ENCODE measurements at places on chromosomes 13 and 19. TPM values are rescaled to one million over a fixed set of nuclear protein-coding genes. Genes with fewer than 3 reads are reported as not detected.

Gene PNMA8B
- 0.35 TPM for total RNA-seq

Gene ZNF560
- not detected for total RNA-seq

Gene SMIM44
- total RNA-seq, result not detected

Gene MYBPC2
- total RNA-seq, result not detected

DNA sequence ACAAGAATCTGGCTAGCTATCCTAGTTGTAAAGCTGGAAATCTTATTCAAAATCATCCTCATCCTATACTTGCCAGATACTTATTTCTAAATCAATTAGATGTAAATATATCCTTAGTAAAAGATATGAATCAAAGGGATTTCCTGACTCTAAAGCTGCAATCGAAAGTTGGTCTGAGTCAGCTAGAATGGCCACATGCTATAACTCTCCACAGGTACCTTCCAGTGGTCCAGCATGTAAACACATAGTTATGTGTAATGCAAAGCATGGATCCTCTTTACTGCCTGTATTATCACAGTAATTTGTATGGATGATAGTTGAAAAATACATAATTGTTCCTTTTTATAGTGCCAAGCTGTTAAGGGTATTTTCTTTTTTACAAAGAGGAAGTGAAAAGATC, 27.4 kb downstream of the SLITRK6 start:
- DNase-seq, result no peak

DNA sequence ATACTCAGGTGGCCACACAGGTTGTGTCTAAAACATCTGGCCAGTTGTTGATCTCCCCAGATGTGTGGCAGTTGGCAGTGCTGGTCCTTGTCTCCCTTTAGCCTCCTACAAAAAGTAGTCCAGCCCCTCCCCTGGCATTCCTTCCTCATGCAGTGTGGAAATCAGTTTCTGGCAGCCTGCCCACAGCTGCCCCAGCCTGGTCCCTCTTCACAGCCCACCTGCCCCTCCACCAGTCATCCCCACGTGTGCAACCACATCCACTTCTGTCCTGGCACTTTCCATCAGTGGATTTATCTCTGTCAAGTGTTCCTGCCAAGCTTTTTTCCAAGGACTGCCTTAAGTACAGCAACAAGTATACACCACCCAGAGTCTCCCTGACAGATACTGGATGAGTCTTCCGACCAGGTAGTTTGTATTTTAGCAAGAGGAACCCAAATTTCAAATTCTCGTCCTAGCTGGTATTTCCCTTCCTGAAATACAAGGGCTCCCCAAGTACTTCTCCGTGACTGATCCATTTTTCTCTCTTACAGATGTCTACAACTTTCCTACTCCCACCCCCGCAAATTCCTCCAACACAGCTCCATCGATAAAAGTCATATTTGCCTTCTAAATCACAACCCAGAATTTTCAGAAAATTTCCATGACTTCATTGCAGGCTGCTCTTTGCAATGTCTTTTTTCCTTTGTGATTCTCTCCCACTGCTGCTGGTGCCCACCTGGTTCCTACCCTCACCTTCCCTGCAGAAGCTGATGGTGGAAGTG, 313.5 kb downstream of the FOXO1 start:
- DNase-seq, result peak; percentile 56

DNA sequence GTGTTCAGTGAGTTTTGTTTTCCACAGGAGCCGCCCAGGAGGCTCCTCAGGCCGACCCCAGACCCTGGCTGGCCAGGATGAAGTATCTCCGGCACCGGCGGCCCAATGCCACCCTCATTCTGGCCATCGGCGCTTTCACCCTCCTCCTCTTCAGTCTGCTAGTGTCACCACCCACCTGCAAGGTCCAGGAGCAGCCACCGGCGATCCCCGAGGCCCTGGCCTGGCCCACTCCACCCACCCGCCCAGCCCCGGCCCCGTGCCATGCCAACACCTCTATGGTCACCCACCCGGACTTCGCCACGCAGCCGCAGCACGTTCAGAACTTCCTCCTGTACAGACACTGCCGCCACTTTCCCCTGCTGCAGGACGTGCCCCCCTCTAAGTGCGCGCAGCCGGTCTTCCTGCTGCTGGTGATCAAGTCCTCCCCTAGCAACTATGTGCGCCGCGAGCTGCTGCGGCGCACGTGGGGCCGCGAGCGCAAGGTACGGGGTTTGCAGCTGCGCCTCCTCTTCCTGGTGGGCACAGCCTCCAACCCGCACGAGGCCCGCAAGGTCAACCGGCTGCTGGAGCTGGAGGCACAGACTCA, 12.9 kb downstream of the B3GNT3 start:
- DNase-seq, result no peak

DNA sequence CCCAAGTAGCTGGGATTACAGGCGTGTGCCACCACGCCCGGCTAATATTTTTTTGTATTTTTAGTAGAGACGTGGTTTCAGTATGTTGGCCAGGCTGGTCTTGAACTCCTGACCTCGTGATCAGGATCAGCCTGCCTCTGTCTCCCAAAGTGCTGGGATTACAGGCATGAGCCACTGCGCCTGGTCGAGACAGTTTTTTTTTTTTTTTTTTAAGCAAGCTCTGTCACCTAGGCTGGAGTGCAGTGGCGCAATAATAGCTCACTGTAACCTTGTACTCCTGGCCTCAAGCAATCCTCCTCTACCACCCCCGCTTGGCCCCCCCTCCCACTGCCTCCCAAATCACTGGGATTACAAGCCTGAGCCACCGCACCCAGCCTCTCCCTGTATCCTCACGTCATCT, 6.4 kb upstream of the MAP2K7 start:
- DNase-seq, result peak; percentile 81

DNA sequence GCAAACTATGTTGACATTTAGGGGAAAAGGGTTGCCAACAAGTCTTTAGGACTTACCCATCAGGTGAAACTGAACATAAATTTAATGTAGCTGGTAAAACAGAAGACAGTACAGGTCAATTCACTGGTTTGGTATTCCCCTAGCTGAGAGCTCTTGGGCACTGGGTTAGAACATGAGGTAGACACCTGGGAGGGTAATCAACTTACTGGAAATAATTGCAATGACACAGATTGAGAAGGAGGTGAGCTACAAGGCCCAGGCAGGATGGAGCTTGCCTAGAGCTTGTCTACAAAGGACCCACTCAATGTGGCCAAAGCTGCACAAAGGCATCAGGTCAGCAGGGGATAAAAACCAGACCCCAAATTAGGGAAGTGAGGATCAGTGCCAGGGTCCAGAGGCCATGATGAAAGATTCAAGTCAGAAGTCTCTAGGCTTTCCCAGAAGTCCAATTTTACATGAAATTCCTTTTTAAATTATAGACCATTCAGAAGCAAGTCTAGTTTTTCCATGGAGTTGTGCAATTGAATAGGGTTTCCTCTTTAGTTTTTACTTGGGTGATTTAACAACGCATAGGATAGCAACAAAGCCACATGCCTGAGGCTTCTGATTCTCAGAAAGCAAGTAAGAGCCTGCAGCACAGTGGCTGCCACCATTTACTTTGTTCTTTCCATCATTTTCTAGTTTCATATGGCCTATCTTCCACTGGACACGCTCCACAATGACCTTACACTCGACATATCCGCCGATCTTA, 194.0 kb downstream of the NDFIP2 start:
- DNase-seq, result no peak

DNA sequence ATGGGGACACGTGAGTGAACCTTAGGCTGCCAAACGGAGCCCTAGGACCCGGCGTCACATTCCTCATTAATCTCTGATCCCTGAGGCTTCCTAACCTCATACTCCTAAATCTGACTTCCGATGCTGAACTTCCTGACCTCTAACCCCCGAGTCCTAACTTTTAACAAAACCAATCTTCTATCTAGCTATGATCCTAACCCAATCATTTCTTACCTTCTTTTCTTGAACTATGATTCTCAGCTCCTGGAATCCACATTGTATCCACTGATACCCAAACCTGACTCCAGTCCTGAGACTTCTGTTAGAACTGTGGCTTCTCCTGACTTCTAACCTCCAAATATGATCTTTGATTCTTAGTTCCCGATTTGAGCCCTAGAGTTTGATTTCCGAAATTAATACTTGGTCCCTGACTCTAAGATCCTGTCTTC, 447 bp downstream of the NFKBIB start:
- no peak for DNase-seq

- DNase-seq, result no peak
These were observed 212.8 kb downstream of the FGF9 start for GRCh38 chr13:21883713-21884112.

GRCh38 chr13:24718192-24718965, 38.2 kb downstream of the ATP12A start:
- DNase-seq, result no peak

GRCh38 chr13:73325723-73326558, 267.1 kb downstream of the KLF5 start:
- peak; percentile 56 for DNase-seq

- no peak for DNase-seq
These were observed 10.6 kb upstream of the RETN start for GRCh38 chr19:7658219-7658686.

DNA sequence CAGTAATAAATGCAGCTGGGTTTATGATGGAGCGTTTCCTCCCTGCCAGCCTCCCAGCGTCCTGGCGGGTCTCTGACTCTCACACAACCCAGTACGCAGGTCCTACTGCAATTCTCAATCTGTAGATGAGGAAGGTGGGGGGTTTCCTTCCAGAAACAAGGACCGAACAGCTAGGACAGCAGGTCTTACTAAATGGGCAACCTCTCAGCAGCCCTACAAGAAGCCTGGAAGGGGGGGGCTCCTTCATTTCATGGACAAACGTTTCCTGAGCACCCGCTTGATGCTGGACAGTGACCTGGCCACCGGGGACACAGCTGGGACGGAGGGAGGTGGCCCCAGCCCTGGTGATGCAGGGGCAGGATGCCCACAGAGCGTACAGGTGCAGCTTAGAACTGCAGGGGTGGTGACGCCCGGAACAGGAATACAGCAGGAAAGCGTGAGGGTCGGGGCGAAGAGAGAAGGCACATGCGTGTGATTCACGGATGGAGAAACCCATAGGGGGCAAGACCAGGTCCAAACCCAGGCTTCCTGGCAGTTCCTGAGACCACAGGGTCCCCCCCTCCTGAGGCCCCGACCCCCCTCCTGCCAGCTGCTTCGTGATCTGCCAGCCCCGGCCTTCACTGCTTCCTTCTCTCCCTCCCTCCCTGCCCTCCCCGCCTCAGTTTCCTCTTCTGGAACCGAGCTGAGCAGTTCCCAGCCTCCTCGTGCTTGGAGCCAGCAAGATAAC, 732 bp upstream of the C2CD4C start:
- peak; percentile 43 for DNase-seq

DNA sequence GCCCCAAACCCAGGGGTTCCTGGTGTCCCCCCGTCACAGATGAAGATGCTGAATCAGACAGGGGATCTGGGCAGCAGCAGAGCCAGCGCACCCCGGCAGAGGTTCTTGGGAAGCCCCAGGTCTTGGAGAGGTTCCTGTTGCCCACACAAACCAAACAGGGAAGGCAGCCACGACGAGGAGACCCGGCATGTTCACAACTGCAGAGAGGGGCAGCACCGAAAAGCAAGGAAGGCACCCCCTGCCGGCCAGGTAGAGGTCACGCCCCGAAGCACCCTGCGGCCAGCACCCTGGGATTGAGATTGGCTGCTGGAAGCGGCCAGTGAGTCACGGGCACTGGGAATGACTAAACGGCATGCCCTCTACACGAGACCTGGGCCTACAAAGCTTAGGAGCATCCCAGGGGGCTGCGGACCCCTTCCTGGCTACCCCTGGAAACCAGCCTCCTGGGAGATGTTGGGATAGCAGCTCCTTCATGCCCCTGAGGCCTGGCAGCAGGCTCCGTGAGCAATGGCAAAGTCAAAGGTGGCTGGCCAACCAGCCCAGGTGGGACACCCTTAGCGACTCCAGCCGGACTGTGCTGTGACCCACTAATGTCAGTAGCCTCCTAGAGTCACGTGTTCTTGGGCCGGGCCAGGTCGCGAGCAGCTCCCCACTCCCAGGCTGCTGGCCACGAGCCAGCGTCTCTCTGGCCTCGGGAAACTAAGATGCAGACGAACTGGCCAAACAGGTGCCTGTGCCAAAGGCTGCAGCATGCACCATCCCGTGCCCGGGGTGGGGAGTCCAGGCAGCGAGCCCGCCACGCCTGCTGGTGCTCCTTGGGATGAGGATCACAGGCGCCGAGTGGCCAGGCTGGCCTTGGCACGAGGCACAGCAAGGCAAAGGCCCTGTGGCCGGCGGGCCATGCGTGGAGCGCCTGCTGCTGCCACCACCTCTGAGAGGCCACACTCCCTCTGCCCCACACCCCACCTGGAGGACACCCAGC, 43.2 kb downstream of the MLLT1 start:
- peak; percentile 74 for DNase-seq

GRCh38 chr13:32195713-32196112, 119.5 kb downstream of the ZAR1L start:
- DNase-seq, result no peak

DNA sequence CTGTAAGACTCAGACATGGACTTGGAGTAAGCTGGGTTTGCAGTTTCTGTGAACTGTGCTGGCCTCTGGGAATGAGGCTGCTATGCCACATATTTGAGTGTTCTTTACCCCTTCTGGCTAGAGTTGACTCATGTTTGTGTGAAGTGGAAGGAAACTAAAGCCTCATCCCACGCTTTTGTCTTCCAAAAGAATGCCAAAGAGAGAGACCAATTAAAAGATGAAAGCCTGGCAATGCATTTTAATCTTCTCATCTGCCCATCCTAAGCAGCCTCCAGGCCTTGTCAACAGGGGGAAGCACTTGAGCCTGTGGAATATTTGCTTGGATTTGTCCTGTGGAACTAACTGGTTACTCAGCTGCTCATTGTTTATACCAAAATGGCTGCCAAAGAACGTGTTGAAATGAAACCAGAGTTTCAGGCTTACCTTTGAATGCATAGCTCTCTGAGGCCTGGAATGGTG, 49.1 kb downstream of the LMO7 start:
- no peak for DNase-seq

DNA sequence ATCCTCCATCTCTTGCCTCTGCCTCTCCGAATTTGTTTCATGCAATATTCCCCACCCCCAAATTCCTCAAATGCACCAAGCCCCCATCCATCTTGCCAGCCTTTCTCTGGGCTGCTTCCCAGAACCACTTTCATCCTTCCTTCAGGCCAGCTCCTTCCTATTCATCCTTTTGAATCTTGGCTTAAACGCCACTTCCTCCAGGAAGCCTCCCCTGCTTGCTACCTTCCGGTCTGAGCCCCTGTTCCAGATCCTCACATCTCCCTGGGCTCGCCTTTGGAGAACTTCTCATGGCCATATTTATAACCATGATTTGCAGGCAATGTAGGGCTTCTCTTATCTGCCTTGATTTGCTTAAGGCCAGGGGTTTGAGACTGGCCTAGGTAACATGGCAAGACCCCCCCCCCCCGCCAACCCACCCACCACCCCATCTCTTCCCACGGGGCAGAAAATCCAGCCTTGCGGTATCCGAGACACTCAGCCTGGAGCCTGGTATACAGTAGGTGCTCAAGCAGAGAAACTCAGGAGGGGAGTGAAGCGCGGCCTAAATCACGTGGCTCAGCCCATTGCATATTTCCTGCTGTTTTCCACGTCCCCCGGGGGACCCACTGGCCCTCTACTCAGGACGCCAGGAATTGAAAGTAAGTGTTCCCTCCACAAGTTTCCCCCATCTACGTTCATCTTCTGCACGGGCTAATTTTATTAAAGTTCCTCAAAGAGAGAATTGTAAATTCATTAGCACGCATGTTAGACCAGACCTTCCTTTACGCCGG, 151.9 kb downstream of the PTPRS start:
- DNase-seq, result no peak

All from left lobe of liver (tissue), 2 donors.